ENCODE measurements at places on chromosomes 12 and 14. TPM values are rescaled to one million over a fixed set of nuclear protein-coding genes. Genes with fewer than 3 reads are reported as not detected.

The CLEC4C gene
- total RNA-seq: not detected

The SYNDIG1L gene
- total RNA-seq: not detected

The TPH2 gene
- not detected for total RNA-seq

The CAMKK2 gene
- 32.2 TPM for total RNA-seq

The SLC6A12 gene
- not detected for total RNA-seq

The STAC3 gene
- total RNA-seq: 7.5 TPM

The PPP2R5E gene
- total RNA-seq: 50.4 TPM

The SRGAP1 gene
- total RNA-seq: not detected

The PLEK2 gene
- total RNA-seq: not detected

The SERPINA9 gene
- total RNA-seq: not detected

The DCTN2 gene
- total RNA-seq: 96.5 TPM

The MUCL1 gene
- total RNA-seq: not detected

The SOX5 gene
- total RNA-seq: not detected

The PRH1 gene
- 21.3 TPM for total RNA-seq

The SALL2 gene
- 1.9 TPM for total RNA-seq

The CAPZA3 gene
- not detected for total RNA-seq

The MRPS35 gene
- 40.0 TPM for total RNA-seq

The OR10P1 gene
- not detected for total RNA-seq

The EGLN3 gene
- total RNA-seq: 13.7 TPM

The OR4K13 gene
- total RNA-seq: not detected

The VDR gene
- 13.2 TPM for total RNA-seq

The KERA gene
- not detected for total RNA-seq

The RERG gene
- not detected for total RNA-seq

The GALNT6 gene
- total RNA-seq: 40.4 TPM

The ITPK1 gene
- total RNA-seq: 103 TPM

The WNT1 gene
- 1.1 TPM for total RNA-seq

The SPTB gene
- total RNA-seq: not detected

The KRT86 gene
- 1.1 TPM for total RNA-seq

The TMPRSS12 gene
- total RNA-seq: not detected

The BLOC1S1 gene
- 156 TPM for total RNA-seq

The FGF23 gene
- not detected for total RNA-seq

The ISCA2 gene
- 34.5 TPM for total RNA-seq

The CRY1 gene
- total RNA-seq: 15.7 TPM

The PTGES3 gene
- 290 TPM for total RNA-seq

The IRF2BPL gene
- 35.6 TPM for total RNA-seq

The CD163L1 gene
- not detected for total RNA-seq

The CRADD gene
- 10.8 TPM for total RNA-seq
